ENCODE measurements at places on chromosomes 1 and 21.

- peak; percentile 74 for DNase-seq
These were observed 36.3 kb upstream of the IL10 start for GRCh38 chr1:206808615-206809014.

DNA sequence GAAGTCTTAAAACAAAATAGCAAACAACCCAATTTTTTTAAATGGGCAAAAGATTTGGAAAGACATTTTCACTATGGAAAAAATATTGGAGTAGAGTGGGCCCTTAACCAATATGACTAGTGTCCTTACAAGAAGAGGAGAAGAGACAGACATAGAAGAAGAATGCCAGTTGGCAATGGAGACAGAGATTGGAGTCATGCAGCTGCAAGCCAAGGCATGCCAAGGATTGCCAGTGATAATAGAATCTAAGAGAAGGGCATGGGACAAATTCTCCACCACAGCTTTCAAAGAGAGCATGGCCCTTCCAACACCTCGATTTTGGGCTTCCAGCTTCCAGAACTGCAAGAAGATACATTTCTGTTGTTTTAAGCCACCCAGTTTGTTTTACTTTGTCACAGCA is 92.7 kb downstream of the RGS2 start:
- DNase-seq: no peak

GRCh38 chr1:68201546-68202238 is 30.6 kb downstream of the WLS start:
- DNase-seq: no peak

- no peak for DNase-seq
These were observed 422.9 kb downstream of the PTBP2 start for GRCh38 chr1:97144527-97144926.

DNA sequence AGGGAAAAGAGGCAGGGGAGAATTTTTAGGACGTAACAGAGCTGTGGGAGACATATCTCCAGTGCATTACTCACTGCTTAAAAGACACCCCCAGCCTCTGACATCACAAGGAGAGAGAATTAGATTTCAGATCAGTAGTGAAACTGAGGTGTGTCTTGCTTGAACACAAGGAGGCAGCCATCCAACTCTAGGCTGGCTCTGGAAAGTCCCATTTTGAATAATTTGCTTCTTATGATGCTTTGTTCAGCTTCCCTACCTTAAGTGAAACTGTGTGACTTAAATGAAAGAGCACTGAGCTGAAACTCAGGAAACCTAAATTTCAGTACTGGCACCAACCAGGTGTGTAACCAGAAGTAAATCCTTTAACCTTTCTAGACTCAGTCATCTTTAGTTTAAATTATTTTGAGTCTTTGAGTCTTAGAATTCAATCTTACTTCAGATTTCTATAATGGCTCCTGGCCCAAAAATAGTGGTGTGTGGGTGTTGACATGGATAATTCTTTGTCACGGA is 251.6 kb upstream of the SGIP1 start:
- DNase-seq: peak; percentile 83

GRCh38 chr1:111825217-111825616 is 69.5 kb downstream of the DDX20 start:
- DNase-seq: no peak

Data from CD4-positive, alpha-beta T cell treated with Interleukin-10 for 1 hour (primary cell).